ENCODE measurements at places on chromosomes 4 and X. TPM values are rescaled to one million over a fixed set of nuclear protein-coding genes. Genes with fewer than 3 reads are reported as not detected.

Gene NPY5R
- not detected for total RNA-seq

Gene TEX13D
- not detected for total RNA-seq

Gene F11
- total RNA-seq: not detected

Gene USP51
- total RNA-seq: 0.36 TPM

Gene APELA
- not detected for total RNA-seq
